ENCODE measurements at places on chromosomes 12 and 14. TPM values are rescaled to one million over a fixed set of nuclear protein-coding genes. Genes with fewer than 3 reads are reported as not detected.

TAPBPL gene
- total RNA-seq: 30.9 TPM

- no peaks in the 10 kb centered on the region for H3K4me1 ChIP-seq
- H3K27me3 ChIP-seq: no peaks in the 10 kb centered on the region
- DNase-seq: no peak
- H3K4me3 ChIP-seq: no peak overlapping the region
- no peaks in the 10 kb centered on the region for H3K36me3 ChIP-seq
Observed at GRCh38 chr12:19154686-19155085, 25.2 kb downstream of the PLEKHA5 start.

- no peak for DNase-seq
- H3K27ac ChIP-seq: no peak overlapping the region
- H3K4me3 ChIP-seq: no peak overlapping the region
Observed at GRCh38 chr14:76073717-76074116, 78.0 kb upstream of the GPATCH2L start.

GRCh38 chr14:72476657-72477499 is 417.0 kb downstream of the DPF3 start:
- peaks cover 3% of the 10 kb centered on the region for H3K36me3 ChIP-seq
- DNase-seq: peak; percentile 80
- peaks cover 5% of the 10 kb centered on the region for H3K27me3 ChIP-seq
- H3K4me3 ChIP-seq: peak overlapping the region; percentile 35
- H3K4me1 ChIP-seq: peaks cover 69% of the 10 kb centered on the region

BCL2L2 gene
- 9.3 TPM for total RNA-seq

DNA sequence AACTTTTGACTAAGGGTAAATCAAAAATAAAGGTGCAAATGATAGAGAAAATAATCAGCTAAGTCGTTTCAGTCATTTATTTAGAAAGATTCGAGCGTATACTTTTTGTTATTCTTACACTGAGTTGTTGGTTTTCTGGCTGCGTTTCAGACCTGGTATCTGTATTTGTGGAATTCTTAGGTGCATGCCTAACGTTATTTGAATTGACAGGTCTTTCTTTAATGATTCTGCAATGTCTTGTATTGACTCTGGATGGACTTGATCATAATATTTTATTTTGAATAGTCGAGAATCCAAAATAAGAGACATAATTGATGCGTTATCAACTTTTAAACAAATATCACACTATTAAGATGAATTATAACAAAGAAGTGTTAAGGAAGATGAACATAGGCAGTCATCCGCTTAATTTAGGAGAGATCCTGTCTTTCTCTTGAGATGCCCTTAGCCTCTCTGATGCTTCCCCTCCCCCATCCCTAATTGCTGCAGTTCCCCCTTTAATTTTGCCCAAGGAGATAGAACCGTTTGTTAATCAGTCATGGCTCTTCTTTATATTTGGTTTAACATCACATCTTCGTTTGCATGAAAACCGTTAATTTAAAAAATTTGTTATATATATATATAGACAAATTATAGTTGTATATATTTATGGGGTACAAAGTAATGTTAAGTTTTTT is 1.8 kb downstream of the ALX1 start:
- H3K4me1 ChIP-seq: peaks cover 8% of the 10 kb centered on the region
- H3K27me3 ChIP-seq: peaks cover 57% of the 10 kb centered on the region
- no peaks in the 10 kb centered on the region for H3K36me3 ChIP-seq

DNA sequence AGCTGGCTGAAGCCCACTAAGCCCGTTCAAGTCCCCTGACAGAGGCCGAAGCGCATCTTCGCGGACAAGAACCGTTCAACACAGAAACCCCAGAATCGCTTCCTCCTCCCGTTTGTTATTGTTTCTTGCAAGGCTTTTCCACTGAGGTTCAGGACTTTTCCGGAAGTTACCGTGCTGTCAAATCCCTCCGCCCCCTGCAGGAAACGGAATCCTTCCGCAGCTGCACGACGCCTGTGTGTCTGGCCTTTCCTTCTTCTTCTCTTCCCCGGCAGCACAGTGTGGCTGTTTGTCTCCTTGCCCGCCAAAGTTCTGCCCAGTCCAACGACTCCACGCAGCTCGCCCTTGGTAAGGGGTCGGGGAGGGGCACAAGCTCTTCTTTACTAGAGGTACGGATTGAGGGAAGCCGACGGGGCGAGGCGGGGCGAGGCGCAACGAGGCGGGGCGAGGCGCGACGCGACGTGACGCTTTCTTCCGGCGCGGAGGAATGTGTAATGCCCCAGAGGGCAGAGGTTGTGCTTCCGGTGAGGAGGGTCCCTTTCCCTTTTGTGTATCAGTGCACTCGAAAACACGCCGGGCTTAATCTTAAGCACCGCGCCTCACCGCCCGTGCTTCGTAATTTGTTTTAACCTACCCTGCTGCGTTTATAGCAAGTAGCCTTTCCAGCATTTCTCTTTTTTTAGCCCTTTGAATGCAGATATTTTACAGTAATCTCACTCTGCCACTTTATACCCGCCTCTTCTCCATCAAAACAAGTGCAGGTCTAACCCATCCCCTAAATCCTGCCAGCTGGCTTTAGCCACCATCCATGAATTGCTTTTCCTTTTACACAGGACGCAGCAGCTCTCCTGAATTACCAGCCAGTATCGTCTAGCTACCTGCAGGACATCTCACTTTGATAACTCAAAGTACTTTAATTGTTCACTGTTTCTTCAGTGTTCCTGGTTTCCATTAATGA is at the start of gene KDM5A:
TSS of gene KDM5A (minus strand) at position 179 of the 955 bp plus-strand sequence. CDS start 229 bp downstream, outside the sequence.
- no peaks in the 10 kb centered on the region for H3K27me3 ChIP-seq
- peak; percentile 86 for DNase-seq
- H3K4me1 ChIP-seq: peaks cover 24% of the 10 kb centered on the region
- H3K4me3 ChIP-seq: peak within 1 kb of the TSS; percentile 94

DNA sequence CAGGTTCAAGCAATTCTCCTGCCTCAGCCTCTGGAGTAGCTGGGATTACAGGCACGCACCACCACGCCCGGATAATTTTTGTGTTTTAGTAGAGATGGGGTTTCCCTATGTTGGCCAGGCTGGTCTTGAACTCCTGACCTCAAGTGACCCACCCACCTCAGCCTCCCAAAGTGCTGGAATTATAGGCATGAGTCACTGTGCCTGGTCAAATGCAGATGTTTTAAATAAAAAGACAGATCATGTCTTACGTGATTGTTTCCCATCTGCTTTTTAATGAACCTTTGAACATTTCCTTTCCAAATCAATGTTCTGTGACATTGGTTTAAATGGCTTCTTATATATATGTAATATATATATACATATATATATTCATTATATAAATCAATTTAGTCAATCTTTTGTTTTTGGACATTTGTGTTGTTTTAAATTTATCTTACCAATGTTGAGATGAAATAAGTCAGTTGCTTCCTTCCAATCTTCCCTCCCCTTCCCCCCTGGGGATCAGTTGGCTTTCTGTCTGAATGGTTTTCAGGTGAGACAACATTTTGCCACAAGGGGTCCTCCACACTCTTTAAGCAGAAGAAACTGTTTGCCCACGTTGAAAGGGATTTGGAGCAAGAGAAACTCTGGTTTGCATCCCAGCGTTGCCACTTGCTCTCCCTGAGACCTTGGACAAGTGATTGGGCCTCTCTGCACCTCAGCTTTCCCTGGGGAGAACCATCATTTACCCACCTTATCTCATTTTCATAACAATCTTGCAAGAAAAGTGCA is 47.6 kb upstream of the RBM19 start:
- H3K4me3 ChIP-seq: no peak overlapping the region
- H3K4me1 ChIP-seq: no peaks in the 10 kb centered on the region
- no peaks in the 10 kb centered on the region for H3K27me3 ChIP-seq
- DNase-seq: no peak
- no peaks in the 10 kb centered on the region for H3K36me3 ChIP-seq

MRPL42 gene
- total RNA-seq: 89.3 TPM

DNA sequence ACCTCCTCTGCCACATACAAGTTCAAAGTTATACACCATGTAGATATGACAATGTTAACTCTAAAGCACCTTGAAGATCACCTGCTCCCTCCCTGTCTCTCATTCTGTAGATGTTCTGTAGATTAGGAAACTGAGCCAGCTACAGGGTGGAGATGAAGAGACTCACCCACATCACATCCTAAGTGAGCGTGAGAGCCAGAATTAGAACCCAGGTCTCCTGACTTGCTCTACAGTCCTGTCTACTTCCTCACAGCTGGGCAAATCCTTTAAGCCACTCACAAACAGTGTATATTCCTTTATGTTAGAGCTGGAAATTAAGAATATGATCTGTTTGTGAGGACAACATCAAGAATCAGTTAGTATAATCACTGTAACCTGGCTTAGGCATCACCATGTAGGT is 1.8 kb downstream of the APPL2 start:
- peaks cover 17% of the 10 kb centered on the region for H3K36me3 ChIP-seq
- peak overlapping the region; percentile 88 for H3K4me3 ChIP-seq
- no peak overlapping the region for H3K27ac ChIP-seq
- no peaks in the 10 kb centered on the region for H3K27me3 ChIP-seq

RFX4 gene
- total RNA-seq: not detected

SERPINA9 gene
- not detected for total RNA-seq

LRP1-AS gene
- total RNA-seq: not detected

DNA sequence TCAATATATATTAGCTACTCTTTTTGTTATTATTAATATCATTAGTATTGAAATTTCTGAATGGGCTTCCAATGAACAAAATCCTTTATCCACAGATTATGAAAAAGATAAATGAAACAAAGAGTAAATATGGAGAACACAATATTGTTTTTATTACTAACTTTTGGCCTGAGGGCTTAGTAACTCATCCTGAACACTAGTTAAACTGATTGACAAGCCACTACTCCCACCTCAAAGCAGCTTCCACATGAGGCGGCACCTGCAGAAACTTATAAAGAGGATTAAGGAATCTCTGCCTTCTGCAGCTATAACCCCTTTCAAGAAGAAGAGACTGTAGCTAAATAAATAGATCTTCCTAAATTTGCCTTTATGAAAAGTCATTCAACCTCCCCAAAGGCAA is 187.6 kb upstream of the ALG10 start:
- DNase-seq: no peak
- H3K27me3 ChIP-seq: no peaks in the 10 kb centered on the region
- H3K4me3 ChIP-seq: no peak overlapping the region

DNA sequence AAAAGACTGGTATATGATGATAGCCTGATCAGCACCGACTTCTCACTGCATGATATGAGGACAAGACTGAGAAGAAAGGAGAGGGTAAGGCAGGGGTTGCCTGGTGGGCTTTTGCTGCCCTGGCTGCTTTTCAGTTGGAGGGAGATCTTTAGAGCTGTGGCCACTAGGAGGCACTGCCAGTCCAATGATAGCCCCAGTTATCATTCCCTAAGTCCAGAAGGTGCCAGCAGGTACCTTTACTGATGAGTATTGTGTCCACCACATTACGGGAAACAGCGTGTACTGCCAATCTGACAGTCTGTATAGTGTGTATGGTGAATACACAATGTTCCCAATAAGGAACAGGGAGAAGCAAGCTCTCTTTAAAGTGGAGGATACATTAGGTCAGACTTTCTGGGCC is 55.8 kb upstream of the CCDC175 start:
- H3K4me3 ChIP-seq: no peak overlapping the region
- no peaks in the 10 kb centered on the region for H3K4me1 ChIP-seq
- DNase-seq: no peak
- H3K27me3 ChIP-seq: peaks cover 35% of the 10 kb centered on the region
- no peaks in the 10 kb centered on the region for H3K36me3 ChIP-seq

DNA sequence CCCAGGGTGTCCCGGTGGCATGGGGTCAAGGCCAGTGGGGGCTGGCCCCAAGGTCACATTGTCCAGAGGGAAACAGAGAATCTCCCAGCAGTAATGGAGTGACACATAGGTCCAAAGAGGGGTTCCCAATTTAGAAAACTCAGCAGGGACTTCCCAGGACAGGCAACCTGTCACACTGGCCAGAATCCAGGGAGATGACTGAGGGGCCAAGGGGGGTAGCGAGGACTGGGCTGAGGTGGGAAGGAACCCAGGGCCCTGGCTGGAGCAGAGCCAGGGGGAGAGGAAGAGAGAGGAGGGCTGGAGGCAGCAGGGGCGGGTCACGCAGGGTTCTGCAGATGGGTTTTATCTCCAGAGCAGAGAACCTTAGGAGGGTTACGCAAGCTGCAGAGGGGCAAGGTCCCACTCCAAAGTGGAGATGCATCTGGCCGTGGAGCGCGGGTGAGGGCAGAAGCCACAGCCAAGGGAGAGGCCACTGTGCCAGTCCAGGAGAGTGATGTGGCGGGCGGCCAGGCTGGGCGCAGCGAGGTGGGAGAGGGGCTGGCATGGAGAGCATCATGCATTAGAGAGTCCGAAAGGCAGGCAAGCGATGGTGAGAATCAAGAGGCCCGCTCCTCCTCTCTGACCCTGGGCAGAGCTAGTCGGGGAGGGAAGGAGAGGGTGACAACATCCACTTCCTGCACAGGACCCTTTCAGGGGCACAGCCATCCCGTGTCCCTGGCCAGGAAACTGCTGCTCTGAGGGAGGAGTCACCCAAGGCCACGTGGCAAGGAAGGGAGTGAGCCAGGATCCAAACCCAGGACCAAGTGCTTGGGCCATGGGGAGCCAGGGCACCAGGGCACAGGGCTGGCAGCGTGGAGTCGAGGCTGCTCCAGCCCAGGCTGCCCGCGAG is 29.0 kb downstream of the NCOR2 start:
- peaks cover 8% of the 10 kb centered on the region for H3K4me1 ChIP-seq
- H3K4me3 ChIP-seq: no peak overlapping the region
- no peaks in the 10 kb centered on the region for H3K36me3 ChIP-seq
- no peak overlapping the region for H3K27ac ChIP-seq

DNA sequence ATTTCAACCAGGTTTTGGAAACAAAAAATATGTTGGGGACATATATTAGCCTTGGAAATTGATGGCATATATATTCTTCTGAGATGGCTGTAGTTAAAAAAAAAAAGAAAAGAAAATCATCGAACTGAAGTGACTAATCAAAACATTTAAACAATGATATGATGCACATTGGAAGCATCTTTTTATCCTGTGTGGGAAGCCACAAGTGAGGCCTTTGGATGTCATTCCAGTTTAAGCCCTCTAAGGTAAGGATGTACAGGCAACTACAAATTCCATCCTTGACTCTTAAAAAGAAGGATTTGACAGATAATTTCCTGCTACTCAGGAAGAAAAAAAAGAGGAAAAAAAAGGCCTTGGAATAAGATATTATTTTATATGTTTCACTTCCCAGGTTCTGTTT is 9.6 kb upstream of the PTPRB start:
- peaks cover 9% of the 10 kb centered on the region for H3K27me3 ChIP-seq
- H3K4me1 ChIP-seq: peaks cover 7% of the 10 kb centered on the region
- no peak overlapping the region for H3K4me3 ChIP-seq
- H3K36me3 ChIP-seq: no peaks in the 10 kb centered on the region
- no peak for DNase-seq

RERG gene
- not detected for total RNA-seq

TGM1 gene
- 3.4 TPM for total RNA-seq
